ENCODE measurements at places on chromosomes 1 and 21. TPM values are rescaled to one million over a fixed set of nuclear protein-coding genes. Genes with fewer than 3 reads are reported as not detected.

Gene PBX1
- total RNA-seq = 21.7 TPM

Gene RASAL2
- 13.8 TPM for total RNA-seq

Gene ALPL
- 0.14 TPM for total RNA-seq

Gene GJC2
- 0.66 TPM for total RNA-seq

Gene KRTAP11-1
- total RNA-seq = not detected

Gene NMNAT2
- 0.42 TPM for total RNA-seq

Gene BARHL2
- total RNA-seq = not detected

Gene GPR25
- total RNA-seq = not detected

Gene WNT4
- total RNA-seq = 0.12 TPM

Gene AADACL4
- total RNA-seq = not detected

Gene SERINC2
- total RNA-seq = 28.7 TPM

Gene TXNIP
- 0.14 TPM for total RNA-seq

Gene KCNH1
- 2.7 TPM for total RNA-seq

Gene UTS2
- not detected for total RNA-seq

Gene TFF2
- total RNA-seq = not detected

Gene SPRR2E
- total RNA-seq = not detected

Gene OLIG1
- not detected for total RNA-seq

Gene ITLN2
- 0.14 TPM for total RNA-seq

Gene OR2L8
- not detected for total RNA-seq

Gene REG4
- not detected for total RNA-seq

Gene STXBP3
- 21.1 TPM for total RNA-seq

Gene IL22RA1
- 7.3 TPM for total RNA-seq

Gene CYP4A11
- total RNA-seq = not detected

Gene FNDC10
- 8.7 TPM for total RNA-seq

Gene OLIG2
- total RNA-seq = not detected

Gene SFN
- 630 TPM for total RNA-seq

Gene CLCA4
- not detected for total RNA-seq

Gene NTRK1
- total RNA-seq = not detected

Gene IVNS1ABP
- 27.2 TPM for total RNA-seq

Gene VSIG8
- total RNA-seq = not detected

Gene HAO2
- not detected for total RNA-seq

Gene NOTCH2
- total RNA-seq = 20.2 TPM

Gene KIAA1614
- 1.2 TPM for total RNA-seq

Gene S100A2
- total RNA-seq = 28.6 TPM

Gene SYTL1
- 0.56 TPM for total RNA-seq

Gene SLFNL1
- total RNA-seq = not detected

Gene RNU1-4
- total RNA-seq = not detected

Gene C1orf21
- 5.7 TPM for total RNA-seq

Gene MED8
- total RNA-seq = 35.0 TPM

Gene CD164L2
- not detected for total RNA-seq

Gene IQGAP3
- total RNA-seq = 20.8 TPM

Gene RHD
- not detected for total RNA-seq

Gene GART
- 64.7 TPM for total RNA-seq

Gene RNF223
- 0.27 TPM for total RNA-seq

Gene NIPAL3
- total RNA-seq = 9.4 TPM

Gene C1orf53
- 6.6 TPM for total RNA-seq

Gene SPRR5
- not detected for total RNA-seq

Gene E2F2
- total RNA-seq = 3.3 TPM

Gene CACHD1
- 1.8 TPM for total RNA-seq

Gene GLIS1
- total RNA-seq = not detected

Gene FCRL5
- not detected for total RNA-seq

Gene CAP1
- 235 TPM for total RNA-seq

Gene PANK4
- 12.3 TPM for total RNA-seq

Gene ARMH1
- total RNA-seq = 0.65 TPM

Gene ATG4C
- 4.1 TPM for total RNA-seq

Data from A549 treated with ZK216348 at 1 μM for 4 hours (cell line).